Left ventricle myocardium superior (tissue), 1 donor: ENCODE measurements at places on chromosomes 7 and 10.
A peak's percentile ranks its signal among the peaks of the same experiment; 100 is the strongest.

GRCh38 chr10:17682236-17682946 lies 38.4 kb downstream of the STAM start:
- DNase-seq = no peak

DNA sequence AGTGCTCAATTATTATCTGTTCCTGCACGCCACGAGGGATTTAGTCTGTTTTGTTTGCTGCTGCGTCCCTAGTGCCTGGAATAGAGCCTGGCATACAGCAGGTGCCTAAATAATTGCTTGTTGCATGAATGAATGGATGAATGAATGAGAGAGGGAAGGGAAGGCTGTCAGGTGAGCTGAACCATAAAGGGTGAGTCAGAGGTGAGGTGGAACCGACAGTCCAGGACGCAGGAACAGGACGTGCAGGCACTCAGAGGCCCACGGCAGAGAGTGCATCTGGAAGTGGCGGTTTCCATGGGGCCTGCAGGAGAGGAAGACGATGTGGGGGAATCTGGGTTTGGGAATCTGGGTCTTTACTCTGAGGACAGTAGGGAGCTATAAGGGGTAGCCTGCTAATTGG lies 17.7 kb upstream of the PPIF start:
- no peak for DNase-seq

- DNase-seq = peak; percentile 41
Measured at GRCh38 chr10:78964952-78965633, 103.7 kb upstream of the ZMIZ1 start.

DNA sequence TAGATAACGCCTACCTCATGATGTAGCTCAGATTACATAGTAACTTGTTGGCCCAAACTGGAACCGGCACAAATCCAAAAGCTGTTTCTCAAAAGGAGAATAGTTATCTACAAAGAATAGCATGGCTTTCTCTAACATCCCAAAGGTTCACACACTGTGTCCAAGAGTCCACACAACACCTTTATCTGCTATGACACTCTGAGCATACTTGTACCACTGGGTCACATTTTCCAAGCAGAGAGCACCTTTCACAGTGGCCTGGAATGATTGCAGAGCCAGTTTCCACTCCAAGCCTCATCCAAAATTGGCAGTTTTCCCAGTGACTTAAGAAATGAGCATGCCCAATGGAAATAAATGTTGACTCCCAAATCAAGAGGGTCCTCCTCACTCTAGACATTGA lies 155.3 kb downstream of the VWC2 start:
- no peak for DNase-seq

GRCh38 chr7:146720195-146720594 lies 603.6 kb downstream of the CNTNAP2 start:
- DNase-seq = no peak

DNA sequence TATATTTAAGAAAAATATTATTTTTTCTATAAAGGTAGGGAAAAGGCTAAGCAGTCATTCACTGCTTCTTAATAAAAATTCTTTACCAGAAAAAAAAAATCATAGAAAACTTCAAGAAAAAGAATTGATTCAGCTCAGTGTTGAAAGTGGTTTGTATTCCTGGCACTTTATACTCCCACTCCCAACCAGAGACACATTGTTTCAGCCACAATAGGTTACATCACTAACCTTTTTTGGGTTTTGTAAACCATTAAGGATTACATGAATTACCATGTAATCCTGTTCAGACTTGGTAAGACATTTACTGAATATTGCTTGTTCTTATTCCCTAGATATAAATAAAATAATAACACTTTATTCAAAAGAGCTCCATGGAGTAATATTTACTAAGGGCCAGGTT lies 46.6 kb downstream of the MINPP1 start:
- DNase-seq = no peak
